Activated CD4-positive, CD25-positive, alpha-beta regulatory T cell (primary cell): ENCODE measurements at places on chromosomes 5 and 9.

DNA sequence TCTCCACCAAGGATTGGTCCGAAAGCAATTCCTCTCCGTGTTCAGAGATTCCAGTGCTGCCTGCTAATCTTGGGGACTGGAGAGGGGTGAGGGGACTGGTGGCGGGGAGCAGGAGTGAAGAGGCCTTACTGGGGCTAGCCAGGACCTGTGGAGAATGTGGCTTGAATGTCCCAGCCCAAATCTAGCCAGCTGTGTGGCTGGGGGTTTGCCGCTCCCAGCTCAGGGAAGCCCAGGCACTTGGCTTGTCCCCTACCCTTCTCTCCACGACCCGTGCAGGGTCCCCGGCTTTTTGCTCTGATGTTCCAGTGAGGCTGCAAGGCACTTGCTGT is 2.4 kb downstream of the N4BP3 start:
- no peak for DNase-seq

DNA sequence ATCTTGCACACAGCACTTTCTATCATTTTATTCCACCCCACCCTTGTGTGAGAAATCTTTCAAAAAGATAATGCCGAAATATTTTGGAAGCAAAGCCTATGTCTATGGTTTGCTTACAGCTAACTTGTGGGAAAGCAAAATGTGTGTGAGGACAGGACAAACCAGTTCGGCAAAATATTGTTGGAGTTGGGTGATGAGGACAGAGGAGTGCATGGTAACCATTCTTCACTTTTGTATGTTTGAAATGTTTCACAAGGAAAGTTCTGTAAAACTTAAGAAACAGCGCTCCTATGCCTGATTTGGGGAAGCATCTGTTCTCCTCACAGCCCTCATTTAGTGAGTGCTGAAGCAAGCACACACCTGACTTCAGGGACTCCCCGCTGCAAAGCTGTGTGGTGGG is 62.0 kb upstream of the RNF130 start:
- DNase-seq: no peak

DNA sequence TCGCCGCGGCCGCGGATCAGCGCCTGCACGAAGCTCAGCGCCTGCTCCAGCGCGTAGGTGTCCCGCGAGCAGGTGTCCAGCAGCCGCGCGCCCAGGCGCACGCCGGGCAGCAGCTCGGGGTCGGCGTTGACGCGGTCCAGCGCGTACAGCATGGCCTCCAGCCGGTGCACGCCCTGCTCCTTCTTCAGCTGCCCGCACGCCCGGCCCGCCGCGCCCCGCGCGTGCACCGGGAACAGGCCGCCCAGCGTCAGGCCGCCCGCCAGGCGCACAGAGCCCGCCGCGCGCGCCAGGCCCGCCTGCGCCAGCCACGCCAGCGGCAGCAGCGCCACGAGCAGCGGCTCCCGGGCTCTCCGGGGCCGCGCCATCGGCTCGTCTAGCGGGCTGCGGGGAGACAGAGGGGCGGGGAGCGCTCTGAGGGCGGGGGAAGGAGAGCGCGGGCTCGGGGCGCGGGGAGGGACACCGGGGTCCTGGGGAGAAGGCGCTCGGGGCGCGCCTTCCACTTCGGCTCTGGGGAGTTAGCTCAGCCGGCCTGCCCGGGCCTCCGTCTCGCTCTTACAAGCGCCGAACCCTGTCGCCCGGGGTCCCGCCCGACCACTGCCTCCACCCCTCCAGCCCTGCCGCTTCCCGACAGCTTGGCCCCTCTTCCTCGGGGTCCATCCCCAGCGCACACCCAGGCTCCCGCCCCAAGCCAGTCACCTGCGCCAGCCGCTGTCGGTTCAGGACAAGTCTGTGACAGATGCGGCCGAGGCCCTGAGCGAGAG is at the start of gene GRM6:
TSS of gene GRM6 (minus strand) at position 741 of the 761 bp plus-strand sequence. CDS start at position 365, 376 bp downstream.
- DNase-seq: no peak

- no peak for DNase-seq
Measured at GRCh38 chr9:134174073-134174449, 9.7 kb upstream of the RNU6ATAC start.

DNA sequence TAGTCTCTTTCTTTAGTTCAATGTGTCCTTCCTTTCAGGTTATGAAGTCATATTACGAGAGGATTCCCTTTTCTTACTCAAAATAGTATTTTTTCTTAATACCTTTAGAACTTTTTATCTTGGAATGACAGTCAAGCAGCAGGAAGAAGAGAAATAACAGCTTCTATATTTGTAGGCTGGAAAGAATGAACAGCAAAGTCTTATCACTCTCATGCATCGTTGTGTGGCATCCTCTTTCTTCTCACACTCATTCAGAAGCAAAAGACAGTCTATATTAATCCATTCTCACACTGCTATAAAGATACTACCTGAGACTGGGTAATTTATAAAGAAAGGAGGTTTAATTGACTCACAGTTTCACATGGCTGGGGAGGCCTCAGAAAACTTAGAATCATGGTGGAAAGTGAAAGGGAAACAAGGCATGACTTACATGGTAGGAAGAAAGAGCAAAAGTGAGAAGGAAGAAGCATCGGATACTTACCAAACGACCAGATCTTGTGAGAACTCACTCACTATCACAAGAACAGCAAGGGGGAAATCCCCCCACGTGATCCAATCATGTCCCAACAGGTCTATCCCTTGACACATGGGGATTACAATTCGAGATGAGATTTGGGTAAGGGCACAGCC is 1646.1 kb upstream of the CDH6 start:
- DNase-seq: no peak

- DNase-seq: no peak
Measured at GRCh38 chr5:60066502-60066901, 173.0 kb upstream of the PDE4D start.

DNA sequence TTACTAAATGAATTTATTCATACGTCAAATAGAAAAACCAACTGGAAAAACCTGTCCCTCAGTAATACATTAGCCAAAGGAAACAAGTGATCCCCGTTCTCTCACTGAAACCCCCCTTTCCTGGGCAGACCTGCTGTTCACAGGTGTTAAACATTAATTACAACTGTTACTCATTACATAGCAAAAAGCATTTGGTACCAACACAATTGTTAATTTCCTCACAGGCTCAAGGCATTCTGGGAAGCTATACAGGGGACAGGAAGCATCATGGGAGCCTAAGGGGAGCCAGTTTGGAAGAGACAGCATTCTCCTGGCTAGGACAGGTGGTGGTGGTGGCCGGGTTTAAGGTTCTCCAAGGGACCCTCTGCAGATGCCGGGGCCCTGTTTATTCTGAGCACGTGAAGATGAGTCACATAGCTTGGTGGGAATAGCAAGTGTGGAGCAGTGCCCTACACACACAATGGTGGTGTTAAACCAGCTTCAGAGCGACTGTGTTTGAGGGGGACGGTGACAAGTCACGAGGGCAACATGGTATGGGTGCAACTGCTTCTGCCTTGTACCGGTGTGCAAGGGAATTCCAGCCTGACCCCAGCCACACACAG is 62.6 kb upstream of the SLC25A51 start:
- DNase-seq: no peak

DNA sequence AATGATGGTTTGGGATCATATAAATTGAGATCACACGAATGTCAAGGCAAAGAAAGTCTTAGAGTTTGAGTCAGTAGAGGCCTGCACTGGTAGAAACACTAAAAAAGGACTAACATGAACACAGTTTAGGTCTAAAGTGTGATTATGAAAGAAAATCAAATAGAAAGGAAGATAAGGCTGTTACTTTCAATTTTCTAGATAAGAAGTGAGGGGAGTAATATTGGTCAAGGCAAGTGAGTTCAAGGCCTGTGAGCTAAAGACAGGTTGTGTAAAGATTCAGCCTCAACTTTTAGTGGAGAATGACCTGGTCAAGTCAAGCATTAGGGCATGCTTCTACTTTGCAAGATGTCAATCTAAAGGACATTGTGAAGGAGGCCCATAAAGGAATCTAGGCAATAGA is 19.0 kb downstream of the VLDLR start:
- no peak for DNase-seq

DNA sequence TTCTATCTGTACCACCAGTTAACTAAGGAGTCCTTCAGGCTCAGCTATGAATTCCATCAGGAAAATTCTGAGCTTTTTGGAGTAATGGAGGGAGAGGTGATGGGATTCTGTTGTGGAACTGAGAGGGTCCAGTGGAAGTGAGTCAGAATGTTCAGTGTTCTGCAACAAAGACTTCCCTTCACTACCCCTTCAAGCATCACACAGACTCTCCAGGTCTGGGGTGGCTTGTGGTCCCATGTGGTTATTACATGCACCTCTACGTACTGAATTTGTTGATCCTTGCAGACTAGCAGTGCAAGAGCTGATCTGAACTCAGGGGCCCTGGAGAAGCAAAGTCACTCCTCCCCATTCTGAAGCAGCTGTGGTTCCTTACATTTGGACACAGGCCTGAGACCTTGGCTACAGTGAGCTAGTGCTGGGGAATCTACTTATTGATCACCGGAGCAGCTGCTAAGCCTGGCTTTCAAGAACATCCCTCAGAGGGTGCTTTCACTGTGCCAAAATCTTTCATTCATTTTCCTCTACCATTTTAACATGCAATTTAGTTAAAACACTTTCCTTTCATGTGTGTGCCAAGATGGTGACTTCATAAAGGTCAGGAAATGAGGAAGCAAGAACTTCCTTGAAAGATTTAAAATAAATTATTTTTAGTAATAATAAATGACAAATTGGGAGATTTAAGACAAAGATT is 75.0 kb upstream of the TNC start:
- DNase-seq: no peak

DNA sequence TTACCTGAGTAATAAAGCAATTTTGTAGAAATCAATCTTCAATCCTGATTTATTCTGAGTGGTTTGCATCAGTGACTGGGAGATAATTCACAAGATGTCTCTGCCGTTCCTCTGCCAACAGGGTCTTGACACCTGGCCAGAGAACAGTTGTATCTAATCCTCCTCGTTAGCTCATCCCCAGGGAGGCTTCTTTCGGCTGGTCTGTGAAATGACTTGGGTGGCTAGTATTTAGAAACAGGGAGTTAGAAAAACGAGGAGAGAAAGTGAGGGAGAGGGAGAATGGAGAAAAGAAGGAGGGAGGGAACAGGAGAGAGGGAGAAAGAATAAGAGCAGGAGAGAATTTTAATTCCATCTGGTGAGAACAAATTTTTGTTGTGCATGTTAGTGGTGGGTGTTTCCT is 600.2 kb upstream of the TLE4 start:
- no peak for DNase-seq

- DNase-seq: no peak
Measured at GRCh38 chr9:38700695-38701094, 19.2 kb downstream of the FAM240B start.

DNA sequence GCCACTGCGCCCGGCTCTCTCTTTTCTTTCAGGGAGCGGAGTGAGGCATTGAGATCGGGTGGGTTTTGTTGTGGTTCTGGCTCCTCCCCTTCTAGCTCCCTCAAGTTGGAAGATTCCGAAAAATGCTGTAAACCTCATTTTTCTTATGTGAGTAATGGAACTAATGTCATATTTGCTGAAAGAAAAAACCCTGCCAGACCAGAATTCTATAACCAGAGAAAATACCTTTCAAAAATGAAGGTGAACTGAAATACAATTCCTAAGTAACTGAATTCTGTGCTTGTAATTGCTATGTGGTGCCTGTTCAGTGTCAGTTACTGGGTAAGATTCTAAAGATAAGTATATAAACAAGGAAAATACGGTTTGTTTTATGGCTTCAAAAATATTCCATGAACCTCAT is 30.9 kb upstream of the CDK20 start:
- no peak for DNase-seq

DNA sequence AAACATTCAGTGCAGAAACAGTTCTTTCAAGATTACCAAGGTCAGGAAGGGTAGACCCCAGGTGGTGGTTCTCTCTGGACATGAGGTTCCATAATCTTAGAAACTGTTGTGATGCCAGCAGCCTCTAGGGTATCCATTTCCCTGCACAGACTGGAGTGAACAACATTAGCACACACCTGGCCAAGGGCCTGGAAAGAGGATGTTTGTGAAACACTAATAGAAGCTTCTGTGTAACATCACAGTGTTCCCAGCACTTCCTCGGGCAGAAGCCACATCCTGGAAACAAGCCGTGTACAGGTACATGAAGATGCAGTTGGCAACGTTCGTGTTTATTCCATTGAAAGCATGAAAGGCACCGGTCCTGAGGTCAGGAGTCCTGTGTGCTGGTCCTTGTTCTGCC is 598.2 kb upstream of the KLF4 start:
- DNase-seq: no peak

- DNase-seq: no peak
Measured at GRCh38 chr5:4676934-4677333, 463.2 kb upstream of the ADAMTS16 start.

- DNase-seq: no peak
Measured at GRCh38 chr5:96952974-96953730, 17.3 kb downstream of the LNPEP start.

GRCh38 chr5:176486189-176486757 is 38.1 kb downstream of the FAF2 start:
- no peak for DNase-seq

- no peak for DNase-seq
Measured at GRCh38 chr5:111439473-111440075, 72.8 kb downstream of the STARD4 start.

DNA sequence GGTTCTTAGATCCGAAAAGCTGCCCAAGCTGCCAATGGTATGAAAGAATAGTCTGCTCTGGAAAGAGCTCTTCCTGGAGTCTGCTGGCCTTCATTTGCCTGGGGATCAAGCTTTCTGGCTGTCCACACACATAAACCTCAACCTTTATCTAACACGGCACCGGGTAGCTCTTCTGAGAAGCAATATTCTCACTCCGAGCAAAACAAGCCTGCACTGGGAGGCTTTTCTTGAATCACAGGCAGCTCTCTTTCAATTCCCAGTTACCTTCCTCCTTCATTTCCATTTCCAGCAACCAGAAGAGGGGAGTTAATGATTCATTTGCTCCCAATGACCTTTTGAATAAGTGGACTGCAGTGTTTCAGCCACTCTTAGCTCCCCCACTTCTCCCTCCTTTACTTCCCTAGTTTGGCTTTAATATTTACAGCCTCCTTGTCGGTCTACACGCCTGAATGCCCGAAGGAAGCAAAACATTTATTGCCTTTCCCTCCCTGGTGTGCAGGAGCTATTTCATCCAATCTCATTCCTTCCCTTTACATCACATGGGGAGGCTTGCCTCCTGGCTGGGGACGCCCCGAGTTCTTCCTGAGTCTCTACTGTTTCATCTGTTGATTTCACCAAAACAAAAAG is 187.1 kb downstream of the ARHGEF28 start:
- no peak for DNase-seq

- no peak for DNase-seq
Measured at GRCh38 chr5:169950333-169950732, 30.0 kb downstream of the INSYN2B start.

- DNase-seq: no peak
Measured at GRCh38 chr5:173246511-173246910, 11.5 kb upstream of the NKX2-5 start.

- no peak for DNase-seq
Measured at GRCh38 chr5:181203777-181204112, 1.3 kb downstream of the TRIM7 start.

GRCh38 chr5:2740051-2740875 is 11.2 kb downstream of the IRX2 start:
- DNase-seq: no peak

DNA sequence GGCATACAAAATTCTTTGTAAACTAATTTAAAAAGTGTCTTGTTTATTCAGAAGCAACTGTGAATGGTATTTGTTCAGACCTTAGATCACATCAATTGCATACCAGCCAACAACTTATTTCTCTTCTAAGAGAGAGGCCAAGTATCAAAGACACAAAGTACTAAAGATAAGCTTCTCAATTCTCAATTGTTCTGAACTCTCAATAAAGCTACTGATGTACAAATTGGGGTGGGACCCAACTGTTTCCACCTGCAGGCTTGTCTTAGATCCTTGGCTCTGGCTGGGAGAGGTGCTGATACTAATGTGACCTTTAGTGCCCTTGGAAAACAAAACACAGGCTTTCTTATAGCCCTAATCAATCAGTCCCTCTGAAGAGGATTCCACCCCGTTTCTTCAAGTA is 22.1 kb downstream of the XRCC4 start:
- DNase-seq: no peak
